ENCODE measurements at places on chromosomes 7 and 10.

- no peak for DNase-seq
These were observed 89.6 kb downstream of the PPP1R17 start for GRCh38 chr7:31776616-31777015.

DNA sequence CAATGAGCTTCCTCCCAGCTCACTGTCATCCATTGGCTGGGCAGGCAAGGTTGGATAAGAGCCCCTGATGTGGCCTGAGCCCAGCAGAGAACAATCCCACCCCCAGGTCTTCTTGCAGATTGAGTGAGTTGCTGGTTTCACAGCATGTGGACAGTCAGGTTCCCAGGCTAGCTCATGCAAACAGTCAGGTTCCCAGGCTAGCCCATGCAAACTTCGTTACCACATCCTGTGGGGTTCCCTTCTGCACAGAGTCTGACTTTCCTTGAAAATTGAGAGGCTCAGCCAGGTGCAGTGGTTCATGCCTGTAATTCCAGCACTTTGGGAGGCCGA, 67.1 kb downstream of the TMEM130 start:
- DNase-seq, result no peak

- DNase-seq, result no peak
These were observed 1124.4 kb downstream of the NXPH1 start for GRCh38 chr7:9557853-9558252.

DNA sequence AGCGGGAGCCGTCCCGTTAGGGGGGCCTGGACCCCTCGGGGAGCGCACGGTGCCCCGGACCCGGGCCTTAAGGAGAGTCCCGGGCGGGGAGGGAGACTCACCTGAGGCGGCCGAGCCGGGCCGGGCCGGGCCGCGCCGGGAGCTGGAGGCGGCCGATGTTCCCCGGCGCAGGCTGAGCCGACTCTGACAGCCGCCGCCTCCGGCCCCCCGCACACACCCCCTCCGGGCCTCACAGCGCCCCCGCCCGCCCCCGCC, at the start of gene ACHE:
Gene ACHE (minus strand): TSS at position 188 of the 255 bp plus-strand sequence. CDS start 1,656 bp downstream, outside the sequence.
- no peak for DNase-seq

DNA sequence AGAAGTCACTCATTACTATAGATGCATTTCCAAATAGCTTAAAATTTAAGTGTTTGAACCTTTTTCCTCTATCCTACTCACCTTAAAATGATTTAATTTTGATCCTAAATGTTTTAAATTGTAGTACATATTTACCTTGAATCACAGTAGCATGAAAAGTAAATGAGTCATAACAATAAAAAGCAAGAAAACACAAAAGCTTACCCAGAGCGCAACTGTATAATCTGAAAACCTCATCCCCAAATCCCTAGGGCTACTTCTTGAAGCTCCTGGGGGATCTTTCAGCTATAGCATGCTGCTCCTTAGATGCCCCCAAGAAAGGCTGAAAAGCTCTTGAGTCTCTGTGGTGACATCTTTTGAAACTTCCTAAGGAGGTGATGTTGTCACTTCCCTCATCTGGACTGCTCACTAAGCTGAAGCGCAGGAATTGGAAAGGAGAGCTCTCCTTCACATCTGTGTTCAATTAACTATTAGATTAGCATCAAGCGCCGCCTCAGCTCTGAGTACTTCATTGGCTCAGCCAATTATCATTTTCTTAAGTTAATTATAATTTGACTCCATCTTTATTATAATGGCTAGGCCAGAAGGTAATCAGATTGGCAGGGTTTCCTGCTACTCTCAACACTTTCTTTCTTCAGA, 60.2 kb downstream of the SEMA3E start:
- no peak for DNase-seq

GRCh38 chr10:122655524-122656307, 43.9 kb downstream of the C10orf120 start:
- DNase-seq, result no peak

- no peak for DNase-seq
These were observed 20.5 kb upstream of the MRC1 start for GRCh38 chr10:17788646-17789045.

- no peak for DNase-seq
These were observed 71.2 kb upstream of the MPP7 start for GRCh38 chr10:28374036-28374435.

GRCh38 chr7:113204415-113204814, 86.1 kb upstream of the SMIM30 start:
- DNase-seq, result no peak

DNA sequence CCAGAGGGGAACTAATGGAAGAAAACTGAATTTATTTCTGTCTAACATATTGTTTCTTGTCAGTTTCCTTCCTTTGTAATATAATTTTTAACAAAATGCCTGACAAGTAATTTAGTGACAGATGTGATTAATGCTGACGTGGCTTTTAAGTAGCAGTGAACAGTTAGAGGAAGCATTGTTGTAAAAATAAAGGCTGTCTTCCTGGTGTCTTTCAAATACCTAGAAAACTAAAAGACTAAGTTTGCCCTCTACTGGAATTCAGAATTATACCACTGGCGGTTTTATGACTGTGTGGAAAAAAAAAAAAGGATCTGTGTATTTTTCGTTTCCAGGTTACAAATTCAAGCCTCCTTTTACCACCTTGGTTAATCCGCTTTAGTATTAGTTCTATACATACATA, 217.1 kb upstream of the DPP6 start:
- no peak for DNase-seq

- no peak for DNase-seq
These were observed 54.5 kb downstream of the TSPAN15 start for GRCh38 chr10:69505636-69506318.

DNA sequence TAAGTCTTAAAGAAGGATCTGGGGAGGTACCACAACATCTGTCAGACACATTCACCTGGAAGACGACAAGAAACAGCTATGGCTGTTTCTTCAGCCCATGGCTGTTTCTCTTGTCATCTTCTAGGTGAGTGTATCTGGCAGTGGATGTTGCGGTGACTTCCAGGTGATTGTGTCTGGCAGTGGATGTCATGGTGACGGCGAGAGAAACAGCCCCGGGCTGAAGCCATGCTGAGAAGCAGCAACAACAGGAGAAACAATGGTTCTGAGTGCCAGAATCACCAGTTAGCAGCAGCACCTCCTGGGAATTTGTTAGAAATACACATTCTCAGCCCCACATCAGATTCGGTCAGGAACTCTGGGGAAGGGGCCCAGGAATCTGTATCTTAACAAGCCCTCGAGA, 68.6 kb upstream of the SYPL1 start:
- no peak for DNase-seq

- DNase-seq, result no peak
These were observed 63.5 kb downstream of the CFAP46 start for GRCh38 chr10:132878730-132879407.

DNA sequence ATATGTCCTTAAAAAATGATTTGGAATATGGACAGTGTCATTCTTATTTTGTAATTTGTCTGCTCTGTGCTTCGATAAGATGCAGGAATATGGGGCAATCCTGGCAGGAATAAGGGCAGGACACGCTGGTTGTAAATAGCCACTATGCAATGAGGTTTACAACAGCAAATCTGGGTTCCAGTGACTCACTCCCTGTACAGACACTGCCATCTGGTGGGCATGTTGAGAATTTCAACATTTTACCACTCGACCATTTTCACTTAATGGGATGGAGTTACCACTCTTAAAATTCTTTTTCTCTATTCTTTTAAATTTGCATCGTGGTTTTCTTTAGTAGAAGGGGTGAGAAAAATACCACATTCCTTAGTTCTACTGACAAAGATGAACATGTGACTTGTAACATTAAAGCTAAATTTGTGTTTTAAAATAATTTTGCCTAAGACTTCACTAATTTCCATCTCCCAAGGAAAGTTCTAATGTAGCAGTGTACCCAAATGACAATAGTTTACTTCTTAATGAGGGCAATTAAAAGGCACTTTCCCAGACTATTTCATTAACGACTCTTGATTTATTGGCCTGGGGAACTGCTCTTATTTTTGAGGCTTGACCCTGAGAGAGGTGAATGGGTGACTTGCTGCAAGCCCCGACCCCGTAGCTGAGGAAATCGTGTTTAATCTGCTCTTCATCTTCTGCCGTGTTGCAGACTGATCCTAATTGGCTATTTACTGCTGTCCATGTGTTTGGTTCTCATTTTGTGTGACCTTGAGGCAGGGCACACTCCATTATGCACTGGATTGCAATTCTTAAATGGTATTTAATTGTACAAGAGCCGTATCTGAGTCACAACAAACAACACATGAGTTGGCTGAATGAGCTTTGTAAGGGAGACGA, 173.6 kb upstream of the IMMP2L start:
- peak; percentile 13 for DNase-seq

DNA sequence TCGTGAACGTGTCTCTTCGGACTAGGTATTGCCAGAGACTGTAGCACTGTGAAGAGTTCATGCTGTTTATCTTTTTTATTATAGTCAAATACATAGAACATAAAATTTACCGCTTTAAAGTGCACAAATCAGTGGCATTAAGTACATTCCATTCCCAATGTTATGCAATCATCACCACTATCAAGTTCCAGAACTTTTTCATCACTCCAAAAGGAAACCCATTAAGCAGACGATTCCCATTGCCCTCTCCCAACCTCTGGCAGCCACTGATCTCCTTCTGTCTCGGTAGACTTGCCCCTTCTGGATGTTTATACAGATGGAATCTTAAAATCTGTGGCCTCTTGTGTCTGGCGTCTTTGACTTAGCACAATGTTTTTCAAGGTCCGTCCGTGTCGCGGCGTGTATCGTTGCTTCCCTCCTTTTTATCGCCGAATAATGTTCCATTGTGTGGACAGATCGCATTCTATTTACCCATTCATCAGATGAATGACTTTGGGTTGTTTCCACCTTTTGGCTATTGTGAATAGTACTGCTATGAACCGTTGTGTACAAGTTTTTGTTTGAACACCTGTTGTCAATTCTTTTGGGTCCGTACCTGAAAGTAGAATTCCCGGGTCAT, 2.7 kb downstream of the PROSER2 start:
- DNase-seq, result no peak

GRCh38 chr7:44854644-44855364, 6.9 kb upstream of the H2AZ2 start:
- DNase-seq, result no peak

DNA sequence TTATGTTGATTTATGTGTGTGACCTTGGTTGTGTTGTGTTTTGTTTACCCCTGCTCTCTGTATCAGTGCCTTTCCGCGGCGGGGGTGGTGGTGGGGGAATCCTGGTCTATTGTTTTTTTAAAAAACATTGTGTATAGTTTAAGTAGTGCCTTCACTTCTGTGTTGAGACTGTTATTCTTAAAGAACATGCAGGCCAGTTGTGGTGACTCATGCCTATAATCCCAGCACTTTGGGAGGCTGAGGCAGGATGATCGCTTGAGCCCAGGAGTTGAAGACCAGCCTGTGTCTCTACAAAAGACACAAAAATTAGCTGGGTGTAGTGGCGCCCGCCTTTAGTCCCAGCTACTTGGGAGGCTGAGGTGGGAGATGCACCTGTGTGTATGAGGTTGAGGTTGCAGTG, 429.0 kb upstream of the LRGUK start:
- no peak for DNase-seq

Data from stimulated activated CD8-positive, alpha-beta memory T cell treated with anti-CD3 and anti-CD28 coated beads, Interleukin-7, amount 100 ng/mL, for 1 hour (primary cell).